Activated T-helper 2 cell treated with anti-CD3 and anti-CD28 coated beads, Interferon-gamma antibody, Interleukin-2, Interleukin-4, amounts not matched to agents 10 μg/mL and 5 μg/mL and 100 μg/mL, durations not matched to agents 14 hours and 24 hours and 36 hours (primary cell): ENCODE measurements at places on chromosomes 7 and 10. TPM values are rescaled to one million over a fixed set of nuclear protein-coding genes. Genes with fewer than 3 reads are reported as not detected.

OR2A7 gene
- total RNA-seq, result 2.2 and 2.5 TPM in 2 replicates

FAM237B gene
- not detected in 2 replicates for total RNA-seq

ZNF804B gene
- not detected in 2 replicates for total RNA-seq

CLCN1 gene
- total RNA-seq, result not detected in 2 replicates

PLPP4 gene
- total RNA-seq, result not detected in 2 replicates

MEOX2 gene
- not detected in 2 replicates for total RNA-seq

UTF1 gene
- total RNA-seq, result 0.16 and 0.28 TPM in 2 replicates

GPR26 gene
- total RNA-seq, result not detected in 2 replicates

KLLN gene
- total RNA-seq, result 0.55 and 0.64 TPM in 2 replicates

FEZF1 gene
- total RNA-seq, result not detected in 2 replicates

CCL24 gene
- total RNA-seq, result not detected in 2 replicates

DNAJC12 gene
- 11.0 and 12.6 TPM in 2 replicates for total RNA-seq

IQCE gene
- 9.4 and 12.3 TPM in 2 replicates for total RNA-seq

ATRNL1 gene
- 0.50 and 0.87 TPM in 2 replicates for total RNA-seq

MKI67 gene
- total RNA-seq, result 163 and 165 TPM in 2 replicates

HMX2 gene
- total RNA-seq, result not detected in 2 replicates

GBX1 gene
- total RNA-seq, result not detected in 2 replicates

C10orf67 gene
- total RNA-seq, result not detected in 2 replicates

SEC61A2 gene
- 14.8 and 17.5 TPM in 2 replicates for total RNA-seq

VSIR gene
- 56.5 and 61.9 TPM in 2 replicates for total RNA-seq

OR9A2 gene
- 0.30 TPM in 1 of 2 replicates, not detected in the other for total RNA-seq

SYNPO2L gene
- total RNA-seq, result 0.05 TPM in 1 of 2 replicates, not detected in the other

OTUD1 gene
- total RNA-seq, result 9.7 and 10.2 TPM in 2 replicates

IFIT1B gene
- not detected in 2 replicates for total RNA-seq

MSS51 gene
- total RNA-seq, result 2.6 and 3.3 TPM in 2 replicates

ANKRD61 gene
- 0.25 and 0.27 TPM in 2 replicates for total RNA-seq

CCDC7 gene
- total RNA-seq, result 12.2 and 14.0 TPM in 2 replicates
